Fibroblast of skin of back (primary cell): ENCODE measurements at places on chromosomes 4 and X.

DNA sequence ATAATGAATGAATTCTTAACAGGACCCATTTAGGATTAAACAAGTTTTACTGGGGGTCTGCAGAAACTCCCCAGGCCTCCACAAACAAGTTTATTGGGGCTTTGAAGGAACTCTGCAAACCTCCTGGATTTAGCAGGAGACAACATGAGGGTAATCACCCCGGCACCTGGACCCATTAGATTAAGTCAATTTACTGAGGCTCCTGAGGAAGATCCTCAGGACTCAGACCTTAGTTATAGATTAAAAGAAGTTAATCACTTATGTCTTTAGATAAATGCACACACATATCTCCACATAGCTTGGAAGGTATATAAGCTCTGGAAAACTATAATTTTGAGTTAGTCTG lies 29.4 kb downstream of the XG start:
- DNase-seq = no peak

DNA sequence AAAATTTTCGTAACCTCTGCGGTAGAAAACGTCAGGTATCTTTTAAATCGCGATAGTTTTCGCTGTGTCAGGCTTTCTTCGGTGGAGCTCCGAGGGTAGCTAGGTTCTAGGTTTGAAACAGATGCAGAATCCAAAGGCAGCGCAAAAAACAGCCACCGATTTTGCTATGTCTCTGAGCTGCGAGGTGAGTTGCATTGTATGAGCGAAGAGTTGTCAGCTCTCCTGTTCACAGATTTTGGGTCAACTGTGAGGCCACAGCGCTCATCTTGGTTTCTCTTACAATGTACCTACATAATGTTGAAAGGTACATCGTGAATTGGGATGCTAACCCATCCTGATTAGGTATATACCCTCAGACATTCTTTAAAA lies 486 bp downstream of the CLCN3 start:
- DNase-seq = peak; percentile 18

GRCh38 chrX:69614886-69615285 lies 1.0 kb upstream of the EDA start:
- DNase-seq = no peak

GRCh38 chr4:6909113-6909969 lies at the start of gene TBC1D14:
Gene TBC1D14, plus strand, starts transcription at chr4:6909826. Its CDS starts 13,564 bp downstream, at chr4:6923390.
- peak; percentile 85 for DNase-seq

DNA sequence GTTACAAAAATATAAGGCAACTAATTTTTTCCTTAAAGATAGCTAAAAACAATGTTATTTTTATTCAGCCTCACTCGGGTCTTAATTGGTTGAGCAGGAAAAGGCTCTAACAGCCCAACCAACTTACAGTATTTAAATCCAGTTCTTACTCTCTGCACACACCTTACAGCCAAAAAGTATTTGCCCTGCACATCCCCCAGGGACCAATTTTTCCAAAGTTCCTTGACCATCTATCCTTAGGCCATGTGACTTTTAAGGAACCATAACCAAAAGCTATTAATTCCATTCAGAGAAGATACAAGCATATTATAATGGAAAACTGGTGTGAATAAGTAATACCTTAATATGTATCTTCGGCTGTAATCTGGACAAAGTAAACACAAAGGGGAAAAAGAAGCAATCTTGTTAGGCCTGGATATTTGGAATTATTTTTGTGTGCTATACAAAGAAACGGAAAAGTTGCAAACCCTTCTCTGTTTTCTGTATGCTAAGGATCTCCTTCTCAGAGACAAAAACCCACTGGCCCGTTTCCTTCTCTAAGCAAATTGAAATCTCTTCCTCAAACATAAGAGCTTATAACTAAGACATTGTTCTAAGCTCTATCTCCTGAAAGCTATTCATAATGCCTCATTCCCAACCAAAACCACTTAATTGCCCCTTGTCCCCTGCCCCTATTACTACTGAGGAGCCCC lies 1.0 kb upstream of the THAP9 start:
- no peak for DNase-seq

DNA sequence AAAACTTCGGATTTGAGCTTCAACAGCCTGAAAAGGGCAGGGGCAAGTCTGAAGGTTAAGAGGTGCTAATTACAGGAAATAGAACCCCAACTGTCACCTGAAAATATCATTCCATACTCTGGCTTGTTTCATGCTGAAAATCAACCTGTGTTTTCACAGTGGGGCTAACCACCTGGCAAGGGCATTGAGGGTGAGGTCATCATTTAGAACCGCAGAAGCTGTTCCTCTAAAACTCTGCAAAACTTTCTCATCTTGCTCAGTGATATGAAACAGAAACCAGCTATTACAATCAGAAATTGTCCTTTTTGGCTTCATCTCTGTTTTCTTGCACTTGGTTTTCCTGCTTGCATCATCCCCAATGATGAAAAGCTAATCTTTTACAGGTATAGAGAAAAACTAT lies 247.6 kb downstream of the DCLK2 start:
- no peak for DNase-seq
